ENCODE measurements at places on chromosomes 2 and 18.

DNA sequence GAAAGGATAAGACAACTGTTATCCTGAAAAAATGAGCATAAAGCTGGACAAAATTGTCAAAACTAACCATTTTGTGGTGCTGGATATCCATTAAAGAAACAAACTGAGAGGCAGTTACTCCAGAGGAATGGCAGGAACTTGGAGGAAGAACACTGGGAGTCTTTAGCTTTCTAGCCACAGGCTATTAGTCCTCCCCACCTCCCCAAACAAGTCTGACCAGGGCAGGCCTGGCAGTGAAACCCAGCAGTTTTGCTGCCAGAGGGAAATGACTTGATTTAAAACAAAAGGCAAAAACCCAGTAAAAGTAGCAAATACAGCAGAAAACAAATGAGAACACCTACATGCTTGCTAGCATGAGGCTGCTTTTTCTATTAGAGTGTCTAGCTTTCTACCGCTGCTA lies 34.9 kb downstream of the OSBPL1A start:
- DNase-seq: no peak

DNA sequence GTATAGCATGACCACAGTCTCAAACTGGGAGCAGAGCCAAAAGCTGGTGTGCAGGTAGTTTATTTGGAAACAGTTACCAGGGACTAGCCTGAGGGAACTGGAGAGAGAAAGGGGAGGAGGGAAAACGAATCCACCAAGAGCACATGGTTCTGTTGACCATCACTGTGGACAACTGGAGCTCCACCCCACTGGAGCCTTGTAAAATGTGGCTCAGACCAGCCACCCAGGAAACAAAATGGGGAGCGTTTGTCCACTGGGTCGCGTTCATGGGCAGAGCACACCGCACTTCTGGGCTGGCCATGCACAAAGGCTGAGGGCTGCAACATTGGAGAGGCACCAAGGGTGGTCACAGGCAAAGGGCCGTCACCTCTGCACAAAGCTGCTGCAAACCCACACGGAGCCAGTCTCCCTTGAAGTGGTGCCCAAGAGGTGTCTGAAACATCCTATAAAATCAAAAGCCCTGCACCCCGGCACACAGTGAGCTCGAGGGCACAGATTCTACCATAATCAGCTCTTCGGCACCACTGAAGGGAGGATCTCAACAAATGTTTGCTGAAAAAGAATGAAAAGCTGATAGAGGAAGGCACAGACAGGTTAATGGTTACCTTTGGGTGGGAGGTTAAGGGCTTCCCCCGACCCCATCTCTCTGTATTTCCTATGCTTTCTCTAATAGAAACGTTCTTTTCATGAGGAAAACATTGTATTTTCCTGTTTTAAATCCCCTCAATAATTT lies 192.9 kb downstream of the INHBB start:
- no peak for DNase-seq

- no peak for DNase-seq
These were observed 818.6 kb downstream of the EPHA4 start for GRCh38 chr2:220753486-220753885.

GRCh38 chr2:158561054-158561453 lies 104.3 kb downstream of the PKP4 start:
- no peak for DNase-seq

- peak; percentile 71 for DNase-seq
These were observed 60.5 kb downstream of the G6PC2 start for GRCh38 chr2:168961450-168962229.

DNA sequence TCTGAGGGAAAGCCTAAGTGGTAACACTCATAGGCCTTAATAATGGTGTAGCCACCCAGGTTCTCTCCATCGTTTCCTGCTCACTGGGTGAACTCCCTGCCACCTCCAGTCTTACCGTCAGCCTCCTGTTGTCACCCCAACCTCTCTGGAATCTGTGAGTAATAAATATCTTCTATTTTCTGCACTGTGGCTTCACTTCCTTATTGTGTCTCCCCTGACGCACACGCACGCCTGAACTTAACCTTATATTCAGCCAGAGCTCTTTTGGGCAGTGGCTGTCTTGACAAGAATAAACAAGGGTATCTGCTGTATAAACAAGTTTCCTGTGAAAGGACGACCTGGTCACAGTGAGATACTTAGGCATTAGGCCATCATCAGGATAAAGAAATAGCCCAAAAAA lies 467.2 kb downstream of the SPAG16 start:
- DNase-seq: no peak

DNA sequence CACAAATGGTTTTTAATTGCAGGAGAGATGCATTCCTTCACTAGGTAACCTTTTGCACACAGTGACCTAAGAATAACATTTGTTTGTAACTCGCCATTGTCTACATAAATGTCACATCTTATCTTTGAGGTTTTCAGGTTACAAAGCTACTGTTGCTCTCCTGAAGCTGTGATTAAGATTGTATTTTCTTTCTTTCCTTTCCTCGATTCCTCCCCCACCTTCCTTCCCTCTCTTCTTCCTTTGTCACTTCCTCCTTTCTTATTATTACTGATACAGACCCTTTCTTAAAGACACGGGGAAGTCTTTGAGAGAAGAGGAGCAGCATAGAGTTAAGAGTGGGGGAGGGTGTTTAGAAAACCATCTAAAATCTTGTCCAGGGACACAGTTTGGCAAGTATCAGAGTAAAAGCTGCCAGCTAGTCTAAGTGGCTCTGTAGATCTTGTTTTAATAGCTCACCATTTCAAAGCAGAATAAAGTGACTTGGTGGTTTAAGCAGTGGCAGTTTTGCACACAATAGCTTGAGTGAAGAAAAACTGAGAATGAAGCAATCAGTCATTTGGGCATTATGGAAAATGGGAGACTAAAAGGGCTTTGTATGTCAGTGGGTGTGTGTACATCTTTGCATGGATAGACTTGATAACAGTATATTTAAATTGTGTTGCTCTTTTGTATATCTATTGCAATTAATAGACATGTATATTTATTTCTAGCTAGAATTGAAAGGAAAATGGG lies 10.9 kb downstream of the CERS6 start:
- no peak for DNase-seq

DNA sequence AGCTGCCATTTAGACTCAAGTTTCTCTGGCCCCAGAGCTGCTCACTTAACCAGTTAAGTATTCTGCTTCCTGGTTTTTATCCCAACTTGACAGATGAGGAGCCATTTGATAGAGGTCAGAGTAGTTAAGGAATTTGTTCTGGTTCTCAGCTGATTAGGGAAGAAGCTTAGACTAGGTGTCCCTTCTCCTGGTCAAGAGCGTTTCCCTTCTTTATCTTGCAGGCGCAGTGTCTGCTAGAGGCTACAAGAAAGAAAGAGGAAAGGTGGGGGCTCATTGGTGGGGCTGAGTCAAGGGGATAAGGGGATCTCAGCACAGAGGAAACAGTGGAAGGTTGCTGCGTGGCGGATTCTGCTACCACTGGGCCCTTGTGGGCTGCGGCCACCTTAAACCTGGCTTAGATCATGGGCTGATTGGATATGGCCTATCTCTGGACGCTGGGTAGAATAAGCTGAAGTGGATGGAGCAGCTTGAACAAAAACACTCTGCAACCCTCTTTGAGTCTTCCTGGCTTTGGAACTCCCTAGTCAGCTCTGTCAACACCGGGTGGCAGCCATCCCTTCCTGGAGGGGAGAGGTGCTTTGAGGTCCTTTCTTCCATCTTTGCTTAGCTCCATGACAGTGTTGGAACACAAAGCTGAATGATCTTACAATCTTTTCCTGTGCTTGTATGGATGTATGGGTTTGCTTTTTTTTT lies 70.8 kb downstream of the QPCT start:
- DNase-seq: no peak

DNA sequence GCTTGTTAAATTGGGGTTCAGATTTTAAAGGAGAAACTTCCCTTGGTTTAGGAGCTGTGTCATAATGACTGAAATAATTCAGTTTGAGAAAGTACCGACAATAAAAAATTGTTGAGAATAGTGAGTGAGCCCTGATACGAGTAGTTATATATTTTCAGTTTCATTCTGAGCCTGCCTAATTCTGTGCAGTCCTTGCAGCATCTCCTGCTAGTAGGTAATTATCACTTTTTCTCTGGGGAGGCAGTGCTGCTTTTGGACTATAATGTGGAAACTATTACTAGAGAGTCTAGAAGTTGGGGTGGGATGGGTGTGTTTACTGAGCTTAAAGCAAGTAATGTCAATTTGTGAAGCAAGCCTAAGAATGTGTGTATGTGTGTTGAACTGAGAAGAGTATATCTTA lies 21.7 kb downstream of the ZNF638 start:
- peak; percentile 50 for DNase-seq

- DNase-seq: no peak
These were observed 14.7 kb upstream of the PXDN start for GRCh38 chr2:1758774-1759610.

GRCh38 chr2:20439193-20439475 lies 7.7 kb upstream of the RHOB start:
- DNase-seq: no peak

DNA sequence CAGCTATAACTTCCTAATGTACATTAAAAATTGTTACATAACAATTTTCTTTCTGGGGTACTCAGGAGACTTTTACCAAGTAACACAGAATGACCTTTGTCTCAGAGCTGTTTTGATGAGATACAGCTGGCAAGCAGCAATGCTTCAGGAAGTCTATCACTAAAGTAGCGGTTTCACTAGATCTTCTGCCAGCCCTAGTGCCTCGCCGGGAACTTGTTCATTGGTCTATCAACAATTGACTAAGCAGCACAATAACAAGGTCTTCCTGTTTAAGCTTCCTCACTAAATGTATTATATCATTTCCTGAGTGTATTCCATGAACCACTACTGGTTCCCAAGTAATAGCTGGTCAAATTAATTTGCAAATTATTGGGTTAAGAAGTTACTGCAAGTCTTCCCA lies 69.2 kb downstream of the TRIP12 start:
- peak; percentile 79 for DNase-seq

DNA sequence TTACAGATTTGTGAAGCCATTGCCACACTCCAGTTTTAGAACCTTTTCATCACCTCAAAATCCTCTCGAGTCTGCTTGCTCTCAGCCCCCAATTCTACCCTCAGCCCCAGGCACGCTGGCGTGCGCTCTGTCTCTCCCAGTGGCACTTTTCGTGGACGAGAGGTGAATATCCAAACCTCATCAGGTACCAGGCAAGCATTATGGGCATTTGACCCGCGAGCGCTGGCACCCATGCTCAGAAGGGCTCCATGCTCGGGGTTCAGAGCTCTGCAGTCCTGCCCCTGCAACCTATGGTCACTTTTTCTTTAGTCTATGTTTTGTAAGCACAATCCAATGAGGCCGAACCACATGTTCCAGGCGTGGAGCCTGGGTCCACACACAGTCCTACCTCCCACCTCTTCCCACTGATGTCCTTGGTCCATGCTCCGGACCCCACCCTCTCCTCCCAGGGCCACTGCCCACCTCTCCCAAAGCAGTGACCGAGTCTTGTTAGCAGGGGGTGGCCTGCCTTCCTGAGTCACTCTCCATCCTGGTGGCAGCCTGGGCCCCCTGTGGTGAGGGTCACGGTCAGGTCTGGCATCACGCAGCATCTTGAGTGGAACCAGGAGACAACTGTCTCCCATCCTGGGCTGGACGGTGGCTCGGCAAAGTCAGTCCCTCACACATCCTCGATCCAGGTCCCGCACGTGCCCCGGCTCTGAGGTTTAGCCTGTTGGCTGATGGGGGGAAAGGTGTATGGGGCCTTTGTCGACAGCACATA lies 256.9 kb downstream of the NDUFA10 start:
- no peak for DNase-seq

- peak; percentile 16 for DNase-seq
These were observed 24.9 kb upstream of the CD8A start for GRCh38 chr2:86815611-86816010.

DNA sequence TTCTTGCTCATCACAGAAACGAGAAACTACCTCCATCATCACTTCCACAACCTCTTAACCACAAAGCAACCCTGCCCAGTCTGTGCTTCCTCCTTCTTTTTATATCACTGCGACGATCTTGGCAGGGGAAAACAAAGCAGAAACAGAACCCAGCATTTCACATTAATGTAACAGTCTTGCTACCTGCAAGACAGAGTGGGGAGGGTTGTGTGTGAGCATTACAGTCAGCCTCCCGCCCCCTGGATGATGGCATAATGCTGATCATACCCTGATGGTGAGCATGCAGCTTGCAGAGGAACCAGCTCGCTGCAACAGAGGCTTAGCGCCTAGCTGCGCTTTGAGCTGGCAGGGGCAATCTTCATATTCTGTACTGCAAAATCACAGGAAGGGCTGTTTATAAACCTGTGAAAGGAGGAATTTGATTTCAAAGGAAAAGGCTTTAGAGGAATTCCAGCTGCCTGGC lies 376.1 kb downstream of the IRS1 start:
- peak; percentile 60 for DNase-seq

- no peak for DNase-seq
These were observed 113.8 kb downstream of the SMAD7 start for GRCh38 chr18:48836806-48837615.

GRCh38 chr2:17628349-17629261 lies 88.1 kb downstream of the VSNL1 start:
- DNase-seq: no peak

- DNase-seq: no peak
These were observed 450.7 kb upstream of the SLC14A2 start for GRCh38 chr18:45164551-45164950.

- no peak for DNase-seq
These were observed 134.9 kb upstream of the OTOS start for GRCh38 chr2:240275386-240275785.

DNA sequence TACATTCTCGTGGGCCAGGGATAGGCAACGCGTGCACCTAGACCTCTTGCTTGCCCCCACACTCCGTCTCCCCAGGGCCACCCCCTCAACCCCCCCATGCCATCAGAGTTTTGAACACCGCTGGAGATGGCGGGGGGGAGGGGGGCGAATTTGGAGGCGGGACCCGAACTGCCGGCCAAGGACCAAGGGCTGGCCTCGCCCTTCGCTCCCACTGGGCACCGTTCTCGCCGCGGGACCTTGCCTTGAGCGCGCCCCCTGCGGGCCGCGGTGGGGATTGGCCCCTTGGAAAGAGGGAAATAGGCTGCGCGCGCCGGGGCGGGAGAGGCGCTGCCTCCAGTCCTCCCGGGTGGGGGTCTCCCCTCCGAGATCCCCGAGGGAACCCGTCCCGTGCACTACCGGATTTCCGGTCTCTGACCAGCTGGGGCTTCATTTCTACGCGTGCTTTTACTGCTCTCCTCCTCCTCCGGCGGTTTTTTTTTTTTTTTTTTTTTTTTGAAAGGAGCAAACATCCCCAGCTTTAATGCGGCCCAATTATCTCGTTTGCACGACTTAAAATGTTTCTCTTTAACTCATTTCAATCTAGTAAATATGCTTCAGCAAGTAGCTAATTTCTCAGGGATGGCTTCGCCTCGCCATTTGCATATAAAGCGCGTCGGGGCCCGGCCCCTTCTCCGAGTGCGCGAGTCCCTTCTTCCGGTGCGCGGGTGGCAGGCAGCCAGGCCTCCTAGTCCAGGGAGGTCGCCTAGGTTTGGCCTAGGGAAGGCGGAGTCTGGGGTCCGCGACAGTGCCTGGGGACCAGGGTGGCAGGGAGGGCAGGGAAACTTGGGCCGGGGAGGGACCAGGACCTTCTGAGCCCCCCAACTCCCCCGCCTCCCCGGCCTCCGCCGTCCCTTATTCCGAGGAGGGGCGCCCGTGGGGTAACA lies 10.0 kb upstream of the GBX2 start:
- peak; percentile 44 for DNase-seq

Data from activated CD4-positive, alpha-beta T cell treated with anti-CD3 and anti-CD28 coated beads, Interleukin-2, amount 50 U/mL, for 16 hours (primary cell).